ENCODE measurements at places on chromosomes 13 and 19.

DNA sequence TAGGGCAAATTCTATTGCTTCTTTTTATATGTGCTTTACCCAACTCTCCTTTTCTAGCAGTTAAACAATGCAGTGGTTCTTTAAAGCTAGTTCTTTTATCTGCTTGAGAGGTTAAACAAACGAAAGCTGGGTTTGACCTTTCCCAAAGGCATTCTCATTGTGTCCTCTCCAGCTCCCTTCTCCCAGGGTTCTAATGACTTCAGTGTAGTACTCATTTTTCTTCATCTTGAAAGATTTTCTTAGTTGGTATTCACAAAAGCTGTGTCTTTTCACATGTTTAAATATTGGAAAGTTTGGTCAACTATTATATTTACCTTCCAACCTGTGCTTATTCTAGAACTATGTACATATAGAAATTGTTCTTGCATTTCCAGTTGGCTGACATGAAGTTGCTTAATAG is 1.5 kb downstream of the WASF3 start:
- no peak for DNase-seq

DNA sequence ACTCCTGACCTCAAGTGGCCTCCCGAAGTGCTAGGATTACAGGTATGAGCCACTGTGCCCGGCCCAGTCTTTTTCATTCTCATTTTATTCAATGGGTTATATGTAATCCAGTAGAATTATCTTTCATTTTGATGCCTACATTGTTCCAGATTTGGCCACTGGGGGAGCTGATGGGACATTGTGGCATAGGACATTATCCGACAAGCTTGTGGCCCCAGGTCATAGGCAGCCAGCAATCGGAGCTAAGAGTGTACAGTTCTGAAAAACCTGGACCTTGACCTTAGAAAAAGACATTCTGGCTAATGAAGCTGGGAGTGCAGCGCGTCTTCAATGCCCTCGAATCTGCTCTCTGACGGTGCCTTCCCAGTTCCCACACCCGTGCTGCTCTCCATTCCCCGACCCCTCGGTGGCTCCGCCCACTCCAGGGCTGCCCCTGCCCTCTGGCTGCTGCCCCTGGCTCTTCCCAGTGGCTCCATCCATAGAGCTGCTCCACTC is 108.7 kb downstream of the TEX29 start:
- DNase-seq = no peak

GRCh38 chr19:58345558-58345957 is 7.7 kb downstream of the A1BG start:
- DNase-seq = no peak

DNA sequence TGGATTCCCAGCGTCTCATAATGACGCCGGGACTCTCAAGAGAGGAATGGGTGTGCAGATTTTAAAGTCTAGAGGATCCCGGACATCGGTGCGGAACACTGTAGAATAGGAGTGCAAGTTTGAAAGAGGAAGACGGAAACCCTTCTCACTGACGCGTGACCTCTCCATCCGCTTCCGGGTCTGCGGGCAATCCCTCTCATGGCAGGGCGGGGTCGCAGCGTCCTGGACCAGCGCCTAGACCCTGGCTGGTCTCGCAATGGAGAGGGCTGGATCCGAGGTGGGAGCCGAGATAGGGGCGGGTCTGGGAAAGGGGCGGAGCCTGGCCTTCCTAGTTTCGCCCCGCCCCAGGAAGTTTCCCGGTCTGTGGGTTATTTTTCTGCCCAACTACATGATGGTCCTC is 4.6 kb upstream of the ZNF845 start:
- no peak for DNase-seq

DNA sequence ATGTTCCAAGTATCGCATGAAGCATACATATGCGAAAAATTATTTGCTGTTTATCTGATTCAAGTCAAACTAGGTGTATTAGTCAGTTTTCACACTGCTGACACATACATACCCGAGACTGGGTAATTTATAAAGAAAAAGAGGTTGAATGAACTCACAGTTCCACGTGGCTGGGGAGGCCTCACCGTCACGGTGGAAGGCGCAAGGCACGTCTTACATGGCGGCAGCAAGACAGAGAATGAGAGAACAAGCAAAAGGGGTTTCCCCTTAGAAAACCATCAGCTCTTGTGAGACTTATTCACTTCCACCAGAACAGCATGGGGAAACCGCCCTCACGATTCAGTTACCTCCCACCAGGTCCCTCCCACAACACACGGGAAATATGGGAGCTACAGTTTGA is 13.0 kb upstream of the PROZ start:
- DNase-seq = no peak

DNA sequence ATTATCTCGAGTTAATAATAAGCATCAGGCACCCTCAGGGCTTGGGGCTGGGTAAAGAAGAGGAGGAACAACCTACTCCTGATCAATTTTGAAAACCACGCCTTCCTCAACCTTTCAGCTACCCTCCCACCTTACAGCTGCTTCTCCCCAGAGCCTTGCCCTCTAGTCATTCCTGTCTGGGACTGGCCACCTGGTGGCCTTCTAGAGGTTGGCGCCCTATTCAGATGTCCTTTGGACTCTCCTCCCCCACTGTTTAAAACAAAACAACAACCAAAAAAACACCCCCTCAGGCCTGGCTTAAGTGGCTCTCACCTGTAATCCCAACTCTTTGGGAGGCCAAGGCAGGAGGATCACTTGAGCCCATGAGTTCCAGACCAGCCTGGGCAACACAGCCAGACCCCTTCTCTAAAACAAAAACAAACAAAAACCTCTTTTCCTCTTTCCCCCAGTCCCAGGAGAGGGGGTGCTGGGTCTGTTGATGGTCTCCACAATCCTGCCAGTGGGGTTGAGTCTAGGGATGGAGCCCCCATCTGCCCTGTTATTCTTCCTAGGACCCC is 62.3 kb downstream of the CCDC70 start:
- DNase-seq = peak; percentile 38

DNA sequence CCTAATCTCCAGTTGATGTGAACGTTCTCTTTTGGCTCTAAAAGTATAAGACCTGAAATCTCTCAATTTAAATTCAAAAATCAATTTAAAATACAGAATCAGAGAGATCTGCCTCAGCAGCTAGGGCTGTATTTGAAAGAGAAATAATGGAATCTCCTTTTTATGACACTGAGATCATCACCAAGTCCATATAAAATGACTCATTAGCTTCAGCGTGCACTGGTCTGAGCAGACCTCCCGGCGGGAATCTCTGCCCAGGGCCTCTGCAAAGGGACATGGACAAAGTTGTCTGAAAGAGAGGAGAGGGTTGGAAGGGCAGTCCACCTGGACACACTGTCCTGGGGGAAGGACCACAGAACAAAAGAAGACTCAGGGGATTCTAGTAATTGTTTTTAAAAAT is 855.6 kb downstream of the EFNB2 start:
- no peak for DNase-seq

- no peak for DNase-seq
Measured at GRCh38 chr19:2260341-2260805, 4.2 kb upstream of the JSRP1 start.

DNA sequence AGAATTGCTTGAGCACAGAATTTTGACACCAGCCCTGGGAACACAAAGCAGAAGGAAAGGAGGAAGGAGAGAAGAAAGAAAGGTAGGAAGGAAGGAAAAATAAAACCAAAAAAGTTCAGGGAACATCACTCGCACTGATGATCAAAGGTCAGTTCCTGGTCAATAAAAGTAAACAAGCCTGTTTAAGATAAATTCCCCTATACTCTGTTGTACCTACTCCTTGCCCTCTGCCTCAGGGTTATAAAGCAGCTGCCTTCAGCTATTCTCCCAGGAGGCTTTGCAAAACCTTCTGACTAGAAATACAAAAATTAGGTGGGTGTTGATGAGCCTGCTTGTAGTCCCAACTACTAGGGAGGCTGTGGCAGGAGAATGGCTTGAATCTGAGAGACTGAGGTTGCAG is 14.9 kb upstream of the ZNF91 start:
- peak; percentile 14 for DNase-seq
